KG1 (cell line): ENCODE measurements at places on chromosomes 11 and 22.

- DNase-seq: peak; percentile 24
Observed at GRCh38 chr11:109697140-109697843, 275.3 kb downstream of the C11orf87 start.

DNA sequence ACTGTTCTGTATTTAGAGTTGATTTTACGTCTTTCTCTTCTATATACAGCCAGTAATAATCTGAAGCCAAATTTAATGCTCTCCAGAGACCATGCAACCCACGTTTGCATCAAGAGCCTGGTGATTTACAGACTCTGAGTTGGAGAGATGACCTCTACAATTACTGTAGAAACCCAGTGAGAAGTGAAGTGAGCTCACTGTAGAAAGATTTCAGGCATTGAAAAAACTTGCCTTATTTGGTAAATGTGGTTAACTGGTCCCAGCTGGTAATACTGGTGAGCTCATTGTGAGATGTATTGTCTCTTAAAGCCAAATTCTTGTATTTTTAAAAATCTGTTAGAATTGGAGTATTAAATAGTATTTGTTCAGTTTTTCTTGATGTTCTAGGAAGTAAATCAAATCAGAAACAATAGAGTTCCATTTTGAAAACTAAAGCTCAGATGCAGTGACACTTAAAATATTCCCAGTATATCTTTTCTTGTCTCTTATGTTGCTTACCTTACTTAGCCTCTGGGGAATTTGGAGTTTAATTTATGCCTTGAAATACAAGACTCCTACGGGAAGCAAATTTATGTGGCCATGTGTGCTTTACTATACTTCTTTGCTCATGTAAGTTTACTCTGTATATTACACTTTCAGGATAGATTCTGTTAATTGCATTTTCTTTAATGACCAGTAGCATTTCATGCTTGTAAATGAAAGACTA lies 189.9 kb downstream of the ARHGAP42 start:
- DNase-seq: no peak

GRCh38 chr11:69173925-69174581 lies 18.3 kb downstream of the SMIM38 start:
- no peak for DNase-seq

GRCh38 chr11:47437746-47438418 lies 11.1 kb downstream of the RAPSN start:
- DNase-seq: no peak

- DNase-seq: peak; percentile 95
Observed at GRCh38 chr11:122697636-122698167, 42.2 kb downstream of the UBASH3B start.

DNA sequence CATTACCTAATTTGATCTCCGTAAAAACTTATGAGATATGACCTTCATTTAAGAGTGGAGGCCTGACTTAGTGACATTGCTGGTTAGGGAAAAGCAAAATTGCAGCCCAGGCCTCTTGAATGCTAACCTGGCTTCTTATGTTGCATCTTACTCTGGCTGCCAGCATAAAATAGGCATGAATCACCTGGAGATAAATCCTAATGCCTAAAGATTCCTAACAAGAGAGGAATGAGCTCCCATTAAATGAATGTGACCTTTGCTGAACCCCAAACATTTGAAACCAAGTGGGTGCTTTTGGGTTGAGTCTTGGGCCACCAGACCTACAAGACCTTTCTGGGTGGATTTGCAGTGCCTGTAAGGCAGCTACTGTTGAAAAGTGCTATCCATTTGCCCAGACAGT lies 1145.6 kb upstream of the TENM4 start:
- no peak for DNase-seq

GRCh38 chr11:74005721-74006517 lies 3.0 kb downstream of the UCP3 start:
- DNase-seq: no peak

GRCh38 chr11:66866511-66866986 lies 9.7 kb downstream of the LRFN4 start:
- no peak for DNase-seq

DNA sequence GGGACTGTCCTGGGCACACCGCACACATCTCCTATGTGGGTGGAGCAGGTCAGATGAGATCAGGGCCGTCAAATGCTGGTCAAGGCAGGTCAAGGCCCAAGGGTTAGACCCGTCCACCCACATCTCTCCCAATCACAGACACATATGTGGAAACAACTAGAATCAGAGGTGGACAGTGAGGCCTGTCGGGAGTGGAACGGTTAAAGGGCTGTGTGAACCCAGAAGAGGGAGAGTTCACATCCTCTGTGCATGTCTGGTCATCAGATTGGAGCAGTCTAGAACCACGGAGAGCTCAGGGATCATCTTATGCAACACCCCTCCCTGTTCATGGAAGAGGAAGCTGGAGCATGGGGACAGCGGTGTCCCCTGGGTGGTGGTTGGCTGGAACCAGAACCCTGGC lies 5.9 kb downstream of the ARL2 start:
- DNase-seq: no peak

DNA sequence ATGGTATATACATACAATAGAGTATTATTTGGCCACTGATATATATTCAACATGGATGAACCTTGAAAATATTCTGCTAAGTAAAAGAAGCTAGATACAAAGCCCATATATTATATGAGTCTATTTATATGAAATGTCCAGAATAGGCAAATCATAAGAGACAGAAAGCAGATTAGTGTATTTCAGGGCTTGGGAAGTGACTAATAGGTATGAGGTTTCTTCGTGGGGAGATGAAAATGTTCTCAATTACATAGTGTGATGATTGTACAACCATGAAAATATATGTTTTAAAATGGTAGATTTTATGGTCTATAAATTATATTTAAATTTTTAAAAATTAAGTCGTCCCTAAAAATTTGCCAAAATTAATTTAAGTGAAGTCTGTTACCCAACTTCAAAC lies 92.2 kb downstream of the STK33 start:
- no peak for DNase-seq

- no peak for DNase-seq
Observed at GRCh38 chr11:41451011-41451410, 8.4 kb downstream of the LRRC4C start.

GRCh38 chr22:37749831-37750595 lies 53.2 kb downstream of the TRIOBP start:
- no peak for DNase-seq

GRCh38 chr11:103842795-103843194 lies 193.6 kb upstream of the DDI1 start:
- no peak for DNase-seq

DNA sequence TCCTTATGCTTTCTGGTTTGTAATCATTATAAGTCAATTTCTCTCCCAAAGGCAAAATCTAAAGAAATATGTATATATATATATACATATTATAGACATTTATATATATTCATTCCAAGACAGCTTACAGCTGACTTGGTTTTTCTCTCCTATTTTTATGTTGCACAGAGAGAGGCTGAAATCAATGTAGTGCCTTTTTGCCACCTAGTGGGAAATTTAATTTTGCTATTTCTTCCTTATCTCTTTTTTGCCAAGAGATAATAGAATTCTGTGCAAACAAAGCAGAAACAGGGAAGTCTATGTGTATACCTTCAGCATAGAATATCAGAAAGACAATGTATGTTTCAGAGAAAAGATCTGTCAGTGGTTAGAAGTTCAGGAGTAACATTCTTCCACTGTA lies 186.0 kb upstream of the ANO5 start:
- no peak for DNase-seq

GRCh38 chr11:68303982-68304780 lies 8.2 kb upstream of the LRP5 start:
- no peak for DNase-seq

- DNase-seq: no peak
Observed at GRCh38 chr11:111719379-111719778, 46.8 kb downstream of the PPP2R1B start.

- DNase-seq: no peak
Observed at GRCh38 chr11:66062408-66062807, 7.7 kb upstream of the PACS1 start.

DNA sequence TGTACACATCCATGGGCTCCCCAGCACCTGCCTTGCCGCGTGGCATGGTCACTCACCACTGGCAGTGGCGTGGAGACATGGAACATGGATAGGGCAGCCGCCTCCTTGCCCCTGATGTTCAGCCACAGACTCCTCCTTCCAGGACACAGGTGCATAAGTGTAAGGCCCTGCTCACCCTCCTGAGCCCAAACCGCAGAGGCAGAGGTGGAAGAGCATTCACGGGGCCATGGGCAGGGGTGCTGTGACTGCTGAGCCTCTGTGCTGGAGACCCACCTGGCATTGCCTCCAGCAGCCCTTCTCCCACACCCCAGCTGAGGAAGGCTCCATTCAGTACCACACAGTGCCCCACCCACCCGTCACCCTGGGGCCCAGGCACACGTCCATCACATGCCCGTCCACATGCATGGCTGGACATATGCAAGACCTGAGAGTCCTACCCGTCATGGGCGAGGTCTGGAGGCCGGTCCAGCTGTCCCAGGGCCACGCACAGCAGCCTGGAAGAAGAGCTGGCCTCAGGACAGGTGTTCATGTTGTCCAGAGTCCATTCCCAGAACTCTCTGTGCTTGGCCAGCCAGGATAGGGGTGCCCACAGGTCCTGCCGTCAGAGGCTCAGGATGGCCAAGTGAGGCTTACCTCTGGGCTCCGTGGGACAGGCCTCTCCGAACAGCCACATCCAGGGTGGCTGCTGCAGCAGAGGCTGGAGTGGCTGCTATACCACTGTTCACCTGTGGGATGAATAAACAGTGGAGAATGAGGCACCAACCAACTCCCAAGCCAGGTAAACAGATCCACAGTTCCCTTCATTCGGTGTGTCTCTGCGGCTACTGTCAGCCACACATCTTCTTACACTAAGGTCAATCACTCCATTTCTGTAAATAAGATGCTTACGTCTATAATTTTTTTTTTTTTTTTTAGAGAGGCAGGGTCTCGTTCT lies 1.7 kb upstream of the TUBGCP6 start:
- no peak for DNase-seq

- DNase-seq: no peak
Observed at GRCh38 chr11:35620795-35621194, 2.5 kb downstream of the FJX1 start.

DNA sequence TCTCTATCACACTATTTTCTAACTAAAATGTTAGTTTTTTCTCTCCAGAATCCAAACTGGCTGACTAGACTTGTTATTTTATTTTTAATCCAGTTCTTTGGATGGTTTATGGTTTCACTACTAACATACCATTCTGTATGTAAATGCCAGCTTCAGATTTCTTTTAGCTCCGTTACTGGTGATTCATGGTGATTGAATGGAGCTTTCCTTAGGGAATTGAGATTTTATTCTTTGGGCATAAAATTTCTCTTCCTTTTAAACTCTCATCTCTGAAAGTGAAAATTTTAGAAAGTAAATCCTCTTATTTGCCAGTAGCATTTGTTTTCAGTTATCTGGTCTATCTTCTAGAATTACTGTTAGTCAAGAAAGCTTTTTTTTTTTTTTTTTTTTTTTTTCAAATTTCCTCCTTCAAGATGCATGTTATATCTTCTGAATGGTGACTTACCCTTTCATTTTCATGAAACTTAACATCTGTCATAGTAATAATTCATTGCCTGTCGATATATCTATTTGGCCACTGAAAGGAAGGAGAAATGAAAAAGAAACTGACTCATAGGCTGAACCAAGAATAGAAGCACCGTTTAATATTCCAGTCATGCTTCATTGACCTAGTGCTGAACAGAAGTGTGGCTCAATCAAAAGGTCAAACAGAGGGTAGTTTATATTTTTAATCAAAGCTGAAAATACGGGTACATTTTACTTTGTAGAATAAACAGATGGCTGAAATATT lies 6.4 kb downstream of the ENDOD1 start:
- DNase-seq: no peak

DNA sequence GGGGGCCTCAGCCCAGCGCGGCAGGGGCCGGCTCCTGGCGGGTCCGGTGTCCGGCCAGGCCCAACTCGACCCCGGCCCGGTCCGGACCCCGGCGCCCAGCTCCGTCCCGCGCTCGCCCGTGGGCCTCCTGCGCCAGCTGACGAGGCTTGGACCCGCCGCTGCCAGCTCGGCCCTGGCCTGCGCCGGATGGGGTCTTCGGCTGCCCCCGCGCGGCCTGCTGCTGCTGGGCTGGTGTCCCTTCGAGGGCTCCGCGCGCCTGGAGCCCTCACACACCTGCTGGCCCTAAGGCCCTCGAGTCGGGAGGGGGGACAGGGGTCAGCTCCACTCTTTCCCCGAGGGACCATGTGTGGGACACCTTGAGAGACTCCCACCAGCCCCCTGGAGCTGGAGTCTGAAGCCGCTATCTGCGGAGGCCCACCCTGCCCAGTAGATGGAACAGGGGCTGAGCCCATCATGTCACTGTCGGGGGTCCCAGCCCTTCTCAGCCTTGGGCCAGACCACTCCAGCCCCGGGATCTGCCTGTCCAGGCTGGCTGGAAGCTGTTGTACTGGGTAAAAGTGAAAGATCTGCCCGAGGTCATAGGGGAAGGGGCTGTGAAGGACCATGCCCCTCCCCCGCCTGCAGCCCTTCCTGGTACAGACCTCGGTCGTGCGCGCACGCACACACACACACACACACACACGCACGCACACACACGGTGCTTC lies 768 bp upstream of the CDKN1C start:
- no peak for DNase-seq

- no peak for DNase-seq
Observed at GRCh38 chr22:35548722-35549112, 8.1 kb downstream of the RASD2 start.

GRCh38 chr22:37045958-37046357 lies 5.6 kb upstream of the KCTD17 start:
- no peak for DNase-seq

GRCh38 chr11:2838676-2839294 lies 46.8 kb downstream of the CDKN1C start:
- DNase-seq: no peak

GRCh38 chr11:67644472-67645418 lies 5.2 kb upstream of the TBX10 start:
- no peak for DNase-seq

DNA sequence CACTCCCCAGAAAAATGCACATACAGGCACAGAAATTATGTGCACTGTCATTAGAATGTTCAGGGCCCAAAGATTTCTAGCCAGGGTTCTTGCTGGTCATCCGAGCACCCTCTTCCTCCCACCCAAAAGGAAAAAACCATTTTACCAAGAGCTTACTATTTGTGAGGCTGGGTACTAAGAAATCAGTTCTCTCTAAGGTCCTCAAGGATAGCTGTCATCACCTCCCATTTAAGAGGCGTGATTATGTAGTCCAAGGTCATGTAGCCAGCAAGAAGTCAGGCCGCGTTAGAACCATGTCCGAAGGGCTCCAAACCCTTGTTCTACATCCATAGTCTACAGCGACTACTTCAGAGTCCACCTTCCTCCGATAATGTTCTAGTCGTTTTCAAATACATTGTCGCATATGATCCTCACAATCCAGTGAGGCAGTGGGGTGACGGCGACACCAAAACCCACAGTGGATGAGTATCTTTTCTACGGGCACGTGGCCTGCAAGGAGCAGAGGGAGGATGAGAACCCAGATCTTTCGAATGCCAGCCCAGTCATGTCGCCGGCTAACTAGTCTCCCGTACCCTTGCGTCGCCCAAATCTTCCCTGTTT lies 634 bp downstream of the TIMM8B start:
- peak; percentile 79 for DNase-seq

DNA sequence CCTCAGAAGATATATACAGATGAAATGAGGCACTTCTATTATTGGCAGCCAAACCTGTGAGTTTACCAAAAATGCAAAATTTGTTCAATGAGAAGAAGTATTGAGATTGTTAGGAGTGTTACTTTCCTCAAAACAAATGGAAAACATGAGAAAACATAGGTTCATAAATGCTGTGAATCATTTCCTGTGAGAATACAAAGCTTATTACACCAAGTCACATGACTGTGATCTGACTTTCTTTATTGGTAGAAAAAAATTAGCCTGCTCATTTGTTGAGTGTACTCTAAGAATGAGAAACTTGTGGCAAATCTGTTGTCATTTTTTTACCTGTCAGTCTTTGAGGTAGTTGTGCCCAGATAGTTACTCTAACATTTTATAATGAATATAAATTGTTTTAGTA lies 215.1 kb downstream of the TMEM135 start:
- no peak for DNase-seq
